CD4-positive, alpha-beta T cell treated with Interleukin-12 subunit alpha and Interleukin-12 subunit beta, for 1 hour (primary cell): ENCODE measurements at places on chromosomes 4 and X.

DNA sequence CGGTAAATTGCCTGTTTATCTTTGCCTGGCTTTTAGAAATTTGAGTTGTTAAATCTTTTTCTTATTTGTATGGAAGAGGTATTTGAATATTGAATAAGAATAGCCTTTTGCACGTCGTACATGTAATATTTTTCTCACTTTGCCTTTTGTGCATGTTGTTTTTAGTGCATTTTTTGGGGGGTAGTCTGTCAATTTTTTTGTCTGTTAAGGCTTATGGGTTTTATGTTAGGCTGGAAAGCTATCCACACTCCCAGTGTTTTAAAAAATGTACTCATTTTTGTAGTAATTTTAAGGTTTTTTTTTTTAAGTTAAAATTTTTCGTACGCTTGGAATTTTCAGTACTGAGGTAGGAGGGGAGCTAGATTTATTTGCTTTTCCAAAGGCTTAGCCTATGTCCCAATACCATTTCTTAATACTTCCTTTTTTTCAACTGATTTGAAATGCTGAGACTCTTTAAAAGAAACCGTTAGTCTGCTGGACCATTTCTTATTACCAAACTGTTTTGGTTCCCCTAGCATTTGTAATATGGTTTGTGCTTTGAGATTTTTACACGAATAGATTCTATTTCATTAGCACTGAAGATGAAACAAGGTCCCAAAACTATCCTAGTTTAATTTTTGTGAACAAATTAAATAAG is 1.3 kb downstream of the HERC5 start:
- DNase-seq = no peak

DNA sequence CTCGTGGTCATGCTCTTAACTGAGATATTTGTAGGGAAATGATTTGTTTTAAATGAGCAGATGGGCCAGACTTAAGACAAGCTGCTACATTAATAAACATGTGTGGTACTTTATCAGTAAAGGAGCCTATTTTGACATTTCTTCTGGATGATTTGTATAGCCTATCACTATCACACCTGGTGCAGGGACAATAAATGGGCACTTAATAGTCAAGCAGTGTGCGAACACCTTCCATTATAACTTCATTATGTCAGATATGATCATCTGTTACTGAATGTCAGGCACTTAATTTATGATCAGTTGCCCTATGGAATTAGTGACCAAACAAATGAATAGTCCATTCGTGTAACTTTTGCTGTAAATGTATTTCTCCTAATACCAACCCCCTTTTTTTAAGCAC is 628.8 kb downstream of the ADGRL3 start:
- no peak for DNase-seq

DNA sequence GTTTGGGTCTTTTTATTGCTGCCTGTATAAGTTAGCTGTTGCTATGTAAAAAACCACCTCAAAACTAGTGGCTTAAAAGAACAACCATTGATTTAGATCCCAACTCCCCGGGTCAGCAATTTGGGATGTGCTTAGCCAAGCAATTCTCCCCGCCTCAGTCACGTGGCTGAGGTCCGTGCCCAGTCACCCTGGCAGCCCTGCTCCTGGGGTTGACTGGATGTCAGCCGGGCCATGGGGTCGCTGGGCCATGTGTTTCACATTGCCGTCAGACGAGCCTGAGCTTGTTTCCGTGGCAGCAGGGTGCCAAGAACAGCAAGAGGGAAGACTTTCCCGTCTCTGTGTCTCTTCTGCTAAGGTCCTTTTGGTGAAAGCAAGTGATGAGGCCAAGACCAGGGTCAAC is 345.7 kb upstream of the FAT1 start:
- DNase-seq = no peak

GRCh38 chr4:8721621-8722020 is 129.1 kb downstream of the CPZ start:
- no peak for DNase-seq

GRCh38 chr4:125526420-125526819 is 211.7 kb downstream of the FAT4 start:
- no peak for DNase-seq

GRCh38 chr4:15550491-15550890 is 80.8 kb downstream of the CC2D2A start:
- no peak for DNase-seq

DNA sequence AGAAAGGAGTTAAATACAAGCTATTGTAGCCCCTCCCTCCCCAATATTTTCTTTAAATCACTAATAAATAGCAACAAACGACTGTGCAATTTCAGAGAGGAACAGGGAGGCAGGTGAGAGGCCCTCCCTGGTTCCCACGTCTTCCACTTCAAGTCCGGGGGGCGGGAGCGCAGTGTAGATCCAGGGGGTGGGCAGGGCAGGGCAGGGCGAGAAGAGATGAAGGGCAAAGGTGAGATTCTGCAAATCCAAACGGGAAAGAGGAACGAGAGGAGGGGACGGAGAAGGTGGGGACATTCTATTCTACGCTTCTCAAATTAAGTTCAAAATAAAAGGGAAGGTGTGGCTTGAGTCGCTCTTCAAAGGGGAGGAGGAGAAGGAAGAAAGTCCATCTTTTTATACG is 6.8 kb downstream of the NKX6-1 start:
- DNase-seq = no peak

GRCh38 chrX:8971116-8971515 is 62.8 kb downstream of the FAM9B start:
- DNase-seq = peak; percentile 50

DNA sequence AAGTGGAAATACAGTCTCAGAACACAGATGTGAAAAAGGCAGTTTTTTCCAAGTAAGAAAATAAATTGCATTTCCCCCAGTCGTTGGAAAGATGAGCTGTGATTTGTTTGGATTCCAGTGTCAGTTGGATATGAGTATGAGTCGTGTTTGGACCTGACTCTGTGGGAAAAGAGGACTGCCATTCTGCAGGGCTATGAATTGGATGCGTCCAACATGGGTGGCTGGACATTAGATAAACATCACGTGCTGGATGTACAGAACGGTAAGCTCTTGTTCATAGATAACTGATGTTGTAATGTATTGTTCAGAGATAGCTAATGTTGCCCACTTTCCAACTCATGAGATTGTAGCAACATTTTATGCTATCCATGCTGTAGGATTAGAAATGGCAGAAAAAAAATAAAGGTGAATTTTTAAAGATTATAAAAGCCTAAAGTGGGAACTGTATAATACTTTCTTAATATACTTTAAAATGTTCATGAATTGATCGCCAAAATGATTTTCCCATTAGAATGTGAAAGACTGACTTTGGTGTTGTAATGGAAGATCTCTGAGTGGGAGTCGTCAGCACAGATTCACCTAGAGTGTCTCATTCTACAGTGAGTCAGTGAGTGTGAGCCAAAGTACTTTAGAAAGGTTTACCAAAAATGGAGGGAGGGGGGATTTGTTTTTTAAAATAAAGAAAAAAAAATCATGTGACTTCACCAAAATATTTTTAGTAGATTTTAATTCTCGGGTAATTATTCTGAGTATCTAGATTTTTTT is 178.7 kb downstream of the DCTD start:
- no peak for DNase-seq
